Gastrocnemius medialis (tissue), 4 donors: ENCODE measurements at places on chromosomes 1 and 21.
A peak's percentile ranks its signal among the peaks of the same experiment; 100 is the strongest.

DNA sequence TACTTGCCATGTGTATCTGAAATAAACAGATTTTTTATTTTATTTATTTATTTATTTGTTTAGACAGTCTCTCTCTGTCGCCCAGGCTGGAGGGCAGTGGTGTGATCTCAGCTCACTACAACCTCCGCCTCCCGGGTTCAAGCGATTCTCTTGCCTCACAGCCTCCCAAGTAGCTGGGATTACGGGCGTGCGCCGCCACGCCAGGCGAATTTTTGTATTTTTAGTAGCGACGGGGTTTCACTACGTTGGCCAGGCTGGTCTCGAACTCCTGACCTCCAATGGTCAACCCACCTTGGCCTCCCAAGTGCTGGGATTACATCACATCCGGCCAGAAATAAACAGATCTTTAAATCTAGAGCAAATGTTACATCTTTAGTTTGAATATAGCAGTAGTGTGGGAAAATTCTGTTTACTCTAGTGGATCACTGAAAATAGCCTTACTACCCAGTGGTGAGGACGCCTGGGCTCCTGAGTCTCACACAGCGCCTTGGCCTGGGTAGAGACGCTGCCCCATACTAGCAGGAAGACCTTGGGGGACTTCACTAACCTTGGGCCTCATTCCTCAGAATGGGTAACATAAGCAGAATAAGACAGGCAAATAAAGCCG, 709 bp downstream of the GART start:
- H3K4me1 ChIP-seq: peaks cover 31% of the 10 kb centered on the region
- H3K36me3 ChIP-seq: peaks cover 25% of the 10 kb centered on the region
- H3K4me3 ChIP-seq: peak overlapping the region; percentile 81
- no peaks in the 10 kb centered on the region for H3K27me3 ChIP-seq
- H3K27ac ChIP-seq: peak overlapping the region; percentile 95
- DNase-seq: no peak

DNA sequence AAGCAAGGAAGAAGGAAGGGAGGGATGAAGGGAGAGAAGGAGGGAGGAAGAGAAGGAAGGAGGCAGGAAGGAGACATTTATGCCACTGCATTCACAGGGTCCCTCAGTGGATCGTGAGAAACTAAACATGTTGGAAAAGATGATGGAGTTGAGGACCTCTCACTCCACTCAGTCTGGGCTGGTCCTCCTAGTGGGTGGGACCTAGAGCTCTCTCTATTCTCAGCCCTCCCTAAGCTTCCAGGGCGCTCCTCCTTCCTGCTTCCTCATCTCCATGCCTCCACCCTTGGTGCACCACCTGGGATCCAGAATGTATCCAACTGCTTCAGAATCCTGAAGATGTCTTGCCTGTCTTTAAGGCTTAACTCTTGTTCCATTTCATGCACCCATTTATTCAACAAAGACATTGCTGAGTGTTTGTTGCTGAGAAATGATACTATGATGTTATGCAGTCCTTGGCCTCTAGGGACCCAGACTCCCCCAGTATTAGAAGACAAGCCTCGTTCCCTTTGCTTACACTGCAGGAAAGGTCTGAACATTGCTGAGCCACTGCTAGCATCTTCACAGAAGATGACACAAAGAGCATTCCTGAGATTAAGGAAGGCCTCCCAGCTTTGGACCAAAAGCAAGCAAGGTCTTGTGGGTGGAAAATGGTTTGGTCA, 88.5 kb downstream of the BEND5 start:
- H3K36me3 ChIP-seq: no peaks in the 10 kb centered on the region
- H3K4me3 ChIP-seq: no peak overlapping the region
- no peak for DNase-seq
- no peaks in the 10 kb centered on the region for H3K4me1 ChIP-seq
- no peak overlapping the region for H3K27ac ChIP-seq

- H3K4me3 ChIP-seq: no peak overlapping the region
- no peaks in the 10 kb centered on the region for H3K36me3 ChIP-seq
- no peaks in the 10 kb centered on the region for H3K27me3 ChIP-seq
- no peak overlapping the region for H3K27ac ChIP-seq
Measured at GRCh38 chr1:40344597-40344996, 27.5 kb upstream of the COL9A2 start.

GRCh38 chr1:118925651-118926050, 62.5 kb downstream of the TBX15 start:
- no peaks in the 10 kb centered on the region for H3K27me3 ChIP-seq
- no peak for DNase-seq
- H3K36me3 ChIP-seq: peaks cover 79% of the 10 kb centered on the region
- no peak overlapping the region for H3K4me3 ChIP-seq
- H3K27ac ChIP-seq: no peak overlapping the region

GRCh38 chr1:150981177-150981804, 801 bp upstream of the ANXA9 start:
- no peaks in the 10 kb centered on the region for H3K27me3 ChIP-seq
- H3K4me3 ChIP-seq: no peak overlapping the region
- DNase-seq: no peak
- H3K36me3 ChIP-seq: no peaks in the 10 kb centered on the region

GRCh38 chr1:9593492-9594465, 5.1 kb downstream of the TMEM201 start:
- no peak for DNase-seq
- no peaks in the 10 kb centered on the region for H3K27me3 ChIP-seq
- peak overlapping the region; percentile 77 for H3K27ac ChIP-seq
- H3K36me3 ChIP-seq: peaks cover 20% of the 10 kb centered on the region
- no peak overlapping the region for H3K4me3 ChIP-seq
- H3K4me1 ChIP-seq: peaks cover 76% of the 10 kb centered on the region
